ENCODE measurements at places on chromosomes 1 and 21.

DNA sequence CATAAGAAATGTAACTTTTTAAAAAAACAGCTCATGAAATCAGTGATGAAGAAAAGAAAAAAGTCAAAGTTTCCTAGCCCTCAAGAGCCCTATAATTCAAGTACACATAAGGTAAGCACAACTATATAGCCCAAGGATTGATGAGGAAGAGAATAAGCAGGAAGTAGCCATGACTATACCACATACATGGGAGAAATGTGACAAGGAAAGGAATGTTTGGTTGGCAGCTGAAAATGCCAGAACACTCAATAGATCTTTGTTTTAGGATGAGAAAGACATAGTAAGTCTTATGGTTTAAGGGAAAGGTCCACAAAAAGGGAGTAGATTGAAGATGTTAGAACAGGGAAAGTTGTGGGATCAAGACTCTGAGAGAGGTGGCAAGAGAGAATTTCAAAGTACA, 5.7 kb downstream of the DOCK7 start:
- no peak for DNase-seq

- DNase-seq = no peak
Measured at GRCh38 chr1:23574265-23574754, 15.0 kb upstream of the ID3 start.

DNA sequence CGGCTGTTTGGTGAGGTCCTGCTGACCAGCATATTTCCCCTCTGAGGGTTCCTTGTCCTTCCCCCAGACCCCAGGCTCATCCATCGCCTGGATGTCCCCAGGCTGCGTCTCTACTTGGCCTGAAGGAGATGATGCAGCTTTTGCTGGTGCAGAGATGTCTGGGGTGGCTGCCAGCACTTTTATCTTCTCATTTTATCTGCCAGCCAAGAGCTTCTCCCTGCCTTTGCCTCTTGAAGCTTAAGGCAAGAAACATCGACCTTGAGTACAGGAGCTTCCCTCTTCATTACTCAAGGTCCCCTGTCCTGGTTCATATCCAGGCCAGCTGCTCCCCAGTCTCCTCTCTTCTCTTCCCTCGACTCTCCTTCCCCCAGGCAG, 9.2 kb upstream of the H6PD start:
- no peak for DNase-seq

- no peak for DNase-seq
Measured at GRCh38 chr1:93132638-93133037, 47.6 kb downstream of the TMED5 start.

DNA sequence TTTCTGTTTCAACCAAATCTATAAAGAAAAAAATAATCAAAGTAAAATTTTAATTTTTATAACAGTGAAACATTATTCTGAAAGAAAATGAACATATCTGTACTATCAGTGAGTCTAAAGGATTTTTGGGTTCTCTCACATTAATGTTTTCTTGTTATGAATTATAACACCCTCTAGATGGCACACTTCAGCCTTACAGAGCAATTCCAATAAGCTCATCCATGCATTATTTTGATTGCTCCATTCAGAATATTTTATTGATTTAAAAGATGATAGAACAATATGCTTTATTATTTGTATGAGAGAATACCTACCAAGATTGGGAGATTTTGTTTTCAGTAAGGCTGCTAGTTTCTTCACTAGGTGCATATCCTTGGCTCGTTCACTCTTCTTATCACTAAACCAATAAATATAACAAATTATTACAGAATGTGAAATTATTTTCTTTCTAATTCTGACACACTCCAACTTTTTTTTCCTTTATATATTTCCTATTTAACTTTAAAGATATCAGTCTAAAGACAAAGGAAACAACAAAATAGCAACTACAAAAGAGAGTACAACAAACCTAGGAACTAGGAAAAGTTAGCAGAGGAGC, 82.4 kb downstream of the RAB3GAP2 start:
- no peak for DNase-seq

GRCh38 chr1:196377811-196378210, 230.4 kb downstream of the KCNT2 start:
- no peak for DNase-seq

GRCh38 chr1:110370827-110371226, 20.0 kb downstream of the SLC16A4 start:
- no peak for DNase-seq

DNA sequence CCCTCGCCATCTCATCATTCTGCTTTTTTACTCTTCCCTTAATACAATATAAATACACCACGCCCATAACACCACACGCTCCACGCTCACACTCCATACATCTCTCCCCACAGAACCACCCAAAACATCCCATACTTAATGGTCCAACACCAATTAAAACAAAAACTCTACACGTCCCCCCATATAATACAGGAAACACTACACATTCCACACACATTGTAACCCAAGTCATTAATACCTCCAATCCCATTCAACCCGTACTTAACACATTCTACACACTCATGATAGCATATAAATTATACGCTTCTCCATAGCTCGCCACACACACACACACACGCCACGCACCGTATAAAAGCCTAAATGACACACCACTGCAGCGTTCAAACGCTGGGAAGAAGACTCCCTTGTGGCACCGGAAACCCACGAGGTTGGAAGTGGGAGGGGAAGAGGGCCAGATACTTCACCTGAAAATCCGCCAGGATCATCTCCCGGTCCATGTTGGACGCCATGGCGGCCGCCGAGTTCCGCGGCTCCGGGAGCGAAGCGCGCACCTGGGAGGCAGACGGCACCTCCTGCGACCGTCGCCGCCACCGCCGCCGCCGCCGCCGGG, 659 bp downstream of the FAF1 start:
- DNase-seq = no peak

Data from stimulated activated CD8-positive, alpha-beta memory T cell treated with anti-CD3 and anti-CD28 coated beads, Interleukin-15, amount 100 ng/mL, for 24 hours (primary cell).